ENCODE measurements at places on chromosomes 5 and 9.

GRCh38 chr5:9335269-9335668 lies 210.6 kb downstream of the SEMA5A start:
- no peak for DNase-seq

DNA sequence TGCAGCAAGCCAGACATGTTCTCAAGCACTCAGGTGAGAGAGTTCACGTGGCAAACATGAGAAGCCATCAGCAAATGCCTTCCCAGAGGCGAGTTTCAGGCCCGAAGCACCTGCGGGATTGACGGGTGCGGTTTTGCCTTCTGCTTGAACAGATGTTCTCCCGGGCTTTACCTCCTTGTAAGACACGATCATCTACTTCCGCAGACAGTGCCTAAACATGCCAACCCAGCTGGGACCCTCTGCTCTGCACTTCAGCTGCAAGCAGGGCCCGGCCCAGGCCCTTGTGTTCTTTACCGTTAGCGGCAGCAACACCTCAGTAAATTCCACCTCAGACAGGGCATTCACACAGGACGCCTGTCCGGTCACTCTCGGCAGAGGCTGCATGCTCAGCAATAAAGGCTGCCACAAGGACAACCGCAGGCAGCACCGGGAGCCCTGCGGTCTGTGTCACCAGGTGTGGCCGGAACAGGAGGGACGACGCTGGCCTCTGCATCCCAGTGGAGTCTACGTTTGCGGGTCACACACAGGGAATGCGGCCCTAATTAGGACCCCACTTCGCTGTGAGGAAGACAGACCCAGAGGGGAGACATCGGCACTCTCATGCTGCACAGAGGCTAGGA lies 139.6 kb downstream of the ROR2 start:
- DNase-seq, result no peak

GRCh38 chr9:106738109-106738508 lies 124.9 kb upstream of the ZNF462 start:
- DNase-seq, result no peak

DNA sequence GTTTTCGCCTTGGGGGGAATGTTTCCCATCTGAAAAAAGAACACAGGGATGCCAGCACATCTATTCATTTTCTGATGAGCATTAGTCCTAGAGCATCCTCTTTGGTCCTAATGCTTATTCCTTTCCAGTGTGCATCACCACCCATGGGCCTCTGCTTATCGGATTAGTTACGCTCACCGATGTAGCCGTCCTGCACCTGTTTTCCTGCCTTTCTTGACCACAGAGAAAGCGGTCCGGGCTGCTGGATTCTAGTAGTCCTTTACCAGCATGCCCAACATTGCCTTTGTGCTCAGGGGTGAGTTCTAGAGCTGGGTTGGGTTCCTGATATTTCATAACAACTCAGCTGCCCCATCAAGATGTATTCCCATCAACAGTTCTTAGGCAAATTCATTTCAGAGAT lies 2084.5 kb upstream of the C9orf72 start:
- no peak for DNase-seq

- DNase-seq, result no peak
These were observed 22.7 kb downstream of the ANXA2R start for GRCh38 chr5:43017428-43017815.

DNA sequence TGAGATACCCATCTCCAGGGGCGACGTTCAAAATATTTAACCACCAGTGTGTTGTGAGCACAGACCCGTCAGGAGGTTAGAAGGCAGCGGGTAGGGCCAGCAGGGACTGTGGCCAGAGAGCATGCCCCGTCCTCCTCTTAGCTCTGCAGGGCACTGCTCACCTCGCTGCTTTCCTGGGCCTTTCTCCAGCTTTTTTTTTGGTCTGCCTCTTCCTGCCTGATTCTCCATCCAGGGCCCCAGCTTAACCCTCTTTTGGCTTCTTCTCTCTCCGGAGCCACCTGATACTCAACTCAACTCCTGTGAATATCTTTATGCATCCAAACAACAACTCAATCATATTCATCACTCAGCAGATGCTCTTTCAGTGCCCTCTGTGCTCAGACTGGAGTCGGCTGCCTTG lies 44.0 kb downstream of the TMOD1 start:
- DNase-seq, result no peak

DNA sequence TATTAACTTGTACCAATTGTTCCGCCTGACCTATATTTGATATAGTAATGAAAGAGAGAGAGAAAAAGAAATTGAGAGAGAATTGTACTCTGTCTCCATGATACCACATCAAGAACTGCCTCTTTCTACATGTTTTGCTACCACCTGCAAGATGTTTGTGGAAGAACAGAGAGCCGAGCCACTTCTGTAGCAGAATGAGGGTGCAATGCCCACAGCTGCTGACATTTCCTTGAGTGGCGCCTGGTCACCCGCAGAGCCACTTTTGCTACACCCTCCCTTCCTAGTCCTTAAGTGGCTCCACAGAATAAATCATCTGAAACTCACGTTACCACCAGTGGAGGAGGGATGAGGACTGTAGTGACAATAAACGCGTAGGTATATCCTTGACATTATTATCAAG lies 17.1 kb upstream of the FAM81B start:
- DNase-seq, result no peak

GRCh38 chr5:180618829-180619562 lies 27.7 kb upstream of the SCGB3A1 start:
- DNase-seq, result no peak

GRCh38 chr9:133647148-133647547 lies 11.0 kb downstream of the DBH start:
- no peak for DNase-seq

DNA sequence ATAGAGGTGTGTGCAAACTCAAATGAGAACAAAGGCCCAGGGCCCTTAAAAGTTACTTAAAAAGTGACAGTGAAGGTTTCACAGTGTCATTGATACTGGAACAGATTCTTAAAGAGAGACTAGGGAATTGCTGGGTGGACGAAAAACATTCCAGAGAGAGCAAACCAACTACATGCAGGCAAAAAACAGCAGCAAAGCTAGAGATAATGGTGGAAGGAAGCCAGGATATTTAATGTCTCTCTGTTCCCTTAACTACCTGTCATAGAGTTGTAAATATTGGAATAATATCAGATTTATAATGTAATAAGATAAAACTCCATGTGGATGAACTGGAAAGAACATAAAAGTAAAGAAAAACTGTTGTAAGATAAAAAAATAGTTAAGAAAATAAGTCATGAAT lies 508.6 kb downstream of the TAF11L14 start:
- DNase-seq, result no peak

DNA sequence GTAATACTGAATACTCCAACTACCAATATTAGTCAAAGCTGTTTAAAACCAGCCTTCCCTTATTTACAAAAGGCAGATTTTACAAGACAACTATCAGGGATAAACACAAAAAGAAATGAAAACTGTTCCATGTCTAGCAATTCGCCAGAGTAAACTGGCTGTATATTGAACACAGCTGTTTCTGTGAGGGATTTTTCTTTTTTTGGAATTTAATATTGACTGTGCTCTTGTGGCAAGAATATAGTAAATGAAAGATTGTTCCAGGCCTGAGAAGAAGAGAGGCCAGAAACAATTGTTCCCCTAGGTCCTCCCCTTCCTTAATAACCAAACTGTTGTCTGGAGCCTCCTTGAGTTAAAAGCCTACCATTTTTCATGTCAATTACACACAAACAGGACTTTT lies 188.6 kb downstream of the PDE4D start:
- DNase-seq, result no peak

DNA sequence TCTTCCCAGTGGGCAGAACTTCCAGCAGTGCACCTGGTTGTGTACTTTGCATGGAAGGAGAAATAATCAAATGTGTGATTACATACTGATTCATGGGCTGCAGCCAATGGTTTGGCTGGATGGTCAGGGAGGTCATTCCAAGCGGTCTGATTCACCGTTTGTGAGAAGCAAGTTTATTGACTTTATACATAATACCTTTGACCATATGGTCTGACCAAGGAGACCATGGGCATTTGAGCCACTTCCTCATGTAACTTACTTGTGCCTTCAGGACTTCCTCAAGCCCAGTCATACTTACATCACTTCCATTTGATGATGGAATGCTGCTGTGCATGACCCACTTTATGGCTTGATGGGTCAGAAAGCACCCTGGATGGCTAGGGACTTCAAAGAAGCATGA lies 41.1 kb downstream of the DAP start:
- DNase-seq, result no peak

GRCh38 chr9:8668751-8669150 lies 869.2 kb upstream of the DMAC1 start:
- DNase-seq, result no peak

- DNase-seq, result no peak
These were observed 698 bp upstream of the LCN2 start for GRCh38 chr9:128148509-128149000.

DNA sequence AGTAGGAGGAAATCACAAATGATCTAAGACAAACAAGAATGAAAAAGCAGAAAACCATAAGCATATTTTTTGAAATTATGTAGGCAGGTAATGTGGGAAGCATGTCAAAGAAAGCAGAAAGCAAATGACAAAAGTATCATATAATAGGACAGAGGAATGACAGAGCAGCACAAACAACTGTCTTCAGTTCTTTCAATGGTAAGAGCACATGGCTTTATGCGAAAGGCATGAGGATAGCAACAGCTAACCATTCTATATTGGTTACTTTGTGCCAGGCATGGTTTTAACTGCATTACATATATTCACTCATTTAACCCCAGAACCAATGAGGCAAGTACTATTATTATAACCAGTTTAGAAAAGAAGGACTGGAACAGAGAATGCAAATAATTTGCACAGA lies 137.4 kb downstream of the FBXL7 start:
- no peak for DNase-seq

- no peak for DNase-seq
These were observed 15.1 kb upstream of the CARTPT start for GRCh38 chr5:71703941-71704340.

- no peak for DNase-seq
These were observed 2.5 kb downstream of the BARHL1 start for GRCh38 chr9:132584601-132585560.

DNA sequence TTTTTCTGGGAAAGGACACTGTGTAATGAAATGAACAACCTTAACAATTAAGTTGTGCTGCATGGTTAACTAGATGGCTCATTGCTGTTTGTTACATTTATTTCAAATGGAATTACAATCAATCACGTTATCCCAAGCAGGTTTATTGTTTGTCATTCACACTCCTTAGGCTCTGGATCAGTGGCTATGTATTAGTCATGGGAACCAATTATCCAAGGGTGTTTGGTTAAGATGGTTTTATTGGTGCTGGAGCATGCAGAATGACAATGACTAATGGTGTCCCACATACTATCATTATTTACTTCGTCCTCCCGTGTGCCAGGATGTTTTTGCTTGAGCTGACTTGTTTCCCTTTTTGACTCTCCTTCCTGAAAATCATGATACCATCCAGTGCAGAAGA lies 10.6 kb upstream of the TRPC7 start:
- DNase-seq, result no peak

- DNase-seq, result no peak
These were observed 16.4 kb downstream of the MAN2A1 start for GRCh38 chr5:109706095-109706494.

DNA sequence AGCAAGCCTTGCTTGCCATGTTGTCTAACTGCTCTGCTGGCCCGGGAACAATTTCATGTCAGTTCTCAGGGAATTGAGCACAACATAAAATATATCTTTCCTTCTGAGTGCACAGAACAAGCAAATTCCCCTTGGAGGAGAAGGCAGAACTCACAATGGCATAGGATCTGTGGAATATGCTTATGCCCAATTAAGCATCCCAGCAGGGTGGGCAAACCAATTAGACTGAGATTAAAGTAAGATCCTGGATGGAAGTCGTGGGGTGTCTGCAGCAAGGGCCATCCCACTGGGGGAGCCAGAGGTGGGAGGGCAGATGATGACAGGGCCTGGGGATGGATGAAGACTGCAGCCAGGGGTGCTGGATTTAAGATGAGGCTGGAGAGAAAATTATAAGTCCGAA lies 114.1 kb downstream of the BRINP1 start:
- no peak for DNase-seq

DNA sequence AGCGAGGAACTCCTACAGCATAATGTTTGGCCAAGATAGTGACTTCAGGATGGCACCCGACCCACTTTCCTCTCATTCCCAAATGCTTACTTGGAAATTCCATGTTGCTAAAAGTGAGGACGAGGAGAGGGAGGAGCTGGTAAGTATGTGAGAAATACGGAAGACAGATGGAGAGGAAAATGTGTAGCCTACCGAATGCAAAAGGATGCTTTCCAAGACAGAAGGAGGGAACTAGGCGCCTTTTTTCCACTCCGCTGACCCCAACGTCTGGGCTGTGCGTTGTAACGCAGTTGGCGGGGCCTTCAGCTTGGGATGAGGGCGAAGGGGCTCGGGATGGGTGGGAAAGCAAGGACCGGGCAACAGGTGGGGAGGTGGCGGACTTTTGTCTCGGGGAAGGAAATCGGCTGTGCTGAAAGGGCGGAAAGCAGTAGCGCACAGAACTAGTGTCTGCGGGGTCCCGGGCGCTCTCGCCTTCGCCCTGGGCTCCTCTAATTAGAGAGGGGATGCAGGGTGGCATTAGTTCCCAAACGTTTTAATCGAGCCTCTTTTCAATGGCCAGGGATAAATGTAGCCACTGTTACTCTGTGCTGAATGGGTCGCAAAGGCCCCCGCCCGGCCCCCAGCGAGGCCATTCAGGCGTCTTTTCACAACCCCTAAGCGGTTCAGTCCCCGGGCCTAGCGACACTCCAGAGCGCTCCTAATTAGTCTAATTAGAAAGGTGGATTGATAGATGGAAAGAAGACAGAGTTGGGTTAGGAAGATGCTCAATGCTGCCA lies 12.6 kb downstream of the FOXD1 start:
- no peak for DNase-seq

- no peak for DNase-seq
These were observed at the start of gene KCNT1 for GRCh38 chr9:135701959-135702721. TSS of gene KCNT1 (plus strand) at chr9:135702185. CDS start at chr9:135702259, 74 bp downstream.

DNA sequence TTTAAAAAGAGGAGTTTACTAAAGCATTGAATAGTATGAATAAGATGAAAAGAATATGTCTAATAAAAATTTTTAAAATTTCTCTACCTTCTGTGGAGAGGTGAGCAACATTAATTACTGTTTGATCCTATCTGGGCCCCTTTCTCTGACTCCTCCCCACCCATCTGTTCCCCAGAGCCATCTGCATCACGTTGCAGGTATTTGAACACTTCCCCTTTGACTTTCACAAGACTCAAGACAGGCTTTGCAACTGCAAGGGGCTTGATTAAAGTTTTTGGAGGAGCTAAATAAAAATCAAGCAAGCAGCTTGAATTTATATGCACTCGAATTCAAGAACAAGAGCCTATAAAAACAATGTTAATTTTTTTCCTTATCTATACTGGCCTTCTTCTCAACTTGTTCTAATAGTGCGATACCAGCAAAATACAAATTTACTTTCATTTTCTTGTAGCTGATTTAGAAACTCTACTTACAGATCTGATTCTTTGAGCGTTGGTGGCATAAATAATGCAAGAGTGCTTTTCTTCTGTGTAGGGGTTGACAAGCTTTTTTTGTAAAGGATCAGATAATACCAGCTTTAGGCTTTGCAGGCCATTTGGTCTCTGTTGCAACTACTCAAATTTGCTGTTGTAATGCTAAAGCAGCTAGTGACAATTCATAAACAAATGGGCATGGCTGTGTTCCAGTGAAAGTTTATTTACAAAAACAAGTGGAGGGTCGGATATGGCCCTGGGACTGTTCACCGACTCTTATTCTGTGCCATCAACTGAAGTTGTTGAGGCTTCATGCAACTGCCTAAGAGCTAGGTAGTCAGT lies 21.2 kb downstream of the TXNDC8 start:
- no peak for DNase-seq

GRCh38 chr5:39759701-39760100 lies 334.9 kb upstream of the DAB2 start:
- DNase-seq, result no peak
